ENCODE measurements at places on chromosomes 1 and 21.

GRCh38 chr1:104787866-104788510 lies 1038.3 kb downstream of the AMY1C start:
- DNase-seq = no peak

- no peak for DNase-seq
Observed at GRCh38 chr1:108034396-108034795, 69.4 kb upstream of the VAV3 start.

GRCh38 chr1:84505493-84506001 lies 639 bp upstream of the SPATA1 start:
- peak; percentile 1 for DNase-seq

DNA sequence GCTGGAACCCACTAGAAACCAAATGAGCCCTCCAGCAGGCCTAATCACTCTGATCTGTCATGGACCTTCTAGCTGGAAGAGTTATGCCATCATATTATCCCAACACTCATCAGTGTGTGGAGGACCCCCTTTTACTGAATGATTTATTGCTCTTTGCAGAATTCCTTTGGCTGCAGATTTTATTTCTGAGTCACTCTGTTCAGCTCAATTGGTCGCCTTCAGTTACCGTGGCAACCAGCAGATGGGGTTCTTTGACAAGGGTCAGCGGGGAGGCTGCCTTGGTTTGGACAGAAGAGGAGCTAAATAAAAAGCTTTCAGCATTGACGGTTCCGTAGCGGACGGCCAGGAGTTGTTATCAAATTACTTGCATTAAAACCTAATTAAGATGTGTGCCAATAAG lies 220.1 kb downstream of the SDCCAG8 start:
- DNase-seq = no peak

DNA sequence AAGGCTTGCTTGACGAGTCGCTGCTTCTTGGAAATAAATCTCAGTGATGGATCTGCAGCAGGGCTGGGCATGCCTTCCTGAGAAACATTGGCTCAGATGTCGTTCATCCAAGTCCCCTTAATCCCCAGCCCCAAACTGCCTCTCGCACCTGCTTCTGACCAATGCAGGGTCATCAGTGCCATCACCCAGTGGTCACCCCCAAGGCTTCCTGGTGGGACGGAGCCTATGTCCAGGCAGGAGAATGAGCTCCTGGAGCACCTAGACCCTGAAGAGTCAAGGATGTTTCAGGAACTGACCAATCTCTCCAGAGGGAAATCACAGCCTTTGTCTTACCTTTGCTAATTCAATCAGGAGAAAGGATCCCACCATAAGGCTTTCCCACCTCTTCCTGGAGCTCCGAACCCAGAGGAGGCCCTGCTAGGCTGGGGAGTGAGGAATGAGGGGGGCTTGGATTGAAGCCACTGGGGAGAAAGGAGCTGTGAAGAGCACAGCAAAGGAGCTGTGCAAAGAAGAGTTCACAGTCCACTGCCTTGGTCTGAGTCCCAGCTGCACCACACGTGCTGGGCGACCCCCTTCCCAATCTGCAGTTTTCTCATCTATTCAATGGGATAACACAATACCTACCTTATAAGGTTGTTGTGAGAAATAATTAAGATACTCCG lies 416.1 kb downstream of the NPHP4 start:
- no peak for DNase-seq

- DNase-seq = no peak
Observed at GRCh38 chr1:221548942-221549341, 192.9 kb downstream of the DUSP10 start.

- DNase-seq = no peak
Observed at GRCh38 chr1:13587256-13588030, 3.8 kb downstream of the PDPN start.

GRCh38 chr21:29334717-29335428 lies 36.2 kb downstream of the BACH1 start:
- no peak for DNase-seq

DNA sequence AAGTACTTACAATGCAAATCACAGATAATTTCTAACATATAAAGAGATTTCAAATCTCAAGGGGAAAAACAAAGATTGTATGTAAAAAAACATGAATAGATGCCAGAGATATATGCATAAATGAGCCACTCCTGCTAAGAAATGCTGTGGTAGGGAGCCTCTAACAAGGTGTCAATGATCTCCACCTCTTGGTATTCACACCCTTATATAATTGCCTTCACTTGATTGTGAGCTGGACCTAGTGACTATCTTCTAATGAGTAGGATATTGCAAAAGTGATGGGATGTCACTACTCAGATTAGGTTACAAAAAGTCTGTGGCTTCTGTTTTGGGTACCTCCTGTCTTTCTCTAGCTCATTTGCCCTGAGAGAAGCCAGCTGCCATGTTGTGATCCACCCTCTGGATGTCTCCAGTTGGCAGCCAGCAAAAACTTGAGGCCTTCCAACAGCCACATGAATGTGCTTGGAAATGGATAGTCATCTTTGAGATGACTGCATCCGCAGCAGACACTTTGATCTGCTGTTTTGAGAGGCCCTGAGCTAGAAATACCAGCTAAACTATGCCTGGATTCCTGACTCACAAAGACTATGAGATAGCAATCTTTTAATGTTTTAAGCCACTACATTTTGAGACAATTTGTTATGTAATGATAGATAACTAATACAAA lies 196.1 kb upstream of the FGGY start:
- no peak for DNase-seq

DNA sequence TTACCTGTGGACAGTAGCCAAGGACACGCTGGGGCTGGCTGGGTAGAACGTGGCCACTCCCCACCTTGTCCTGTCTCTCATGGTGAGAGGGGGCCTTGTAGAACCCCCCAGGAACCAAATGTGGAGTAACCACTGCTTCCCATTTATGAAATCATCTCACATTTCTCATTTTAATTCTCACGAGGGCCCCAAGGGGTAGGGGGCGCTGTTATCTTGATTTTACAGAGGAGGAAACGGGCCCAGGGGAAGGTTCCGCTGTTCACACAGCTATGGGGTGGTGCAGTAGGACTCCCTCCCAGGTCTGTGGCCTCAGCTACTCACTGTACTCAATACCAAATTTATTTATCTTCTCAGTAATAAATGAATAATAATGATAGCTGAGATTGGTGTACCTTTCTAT lies 5.5 kb downstream of the SMPDL3B start:
- peak; percentile 54 for DNase-seq

GRCh38 chr1:24481101-24481500 lies 21.5 kb upstream of the RCAN3 start:
- DNase-seq = no peak

DNA sequence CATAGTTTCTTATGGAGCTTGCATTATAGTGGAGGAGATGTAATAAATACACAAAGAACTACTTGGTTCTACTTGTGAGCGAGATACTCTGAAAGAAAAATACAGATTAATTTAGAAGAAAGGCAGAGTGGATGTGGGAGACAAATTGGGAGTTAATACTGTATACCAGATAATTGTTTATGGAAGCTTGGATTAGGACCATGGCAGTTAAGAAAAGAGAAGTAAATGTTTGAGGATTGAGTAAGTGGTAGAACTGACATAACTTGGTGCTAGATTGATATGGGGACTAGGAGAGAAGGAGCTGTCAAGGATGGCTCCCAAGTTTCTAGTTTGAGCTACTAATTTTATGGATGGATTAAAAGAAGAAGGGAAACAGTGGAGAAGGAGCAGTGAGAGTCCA lies 47.3 kb downstream of the INKA2 start:
- no peak for DNase-seq

- DNase-seq = no peak
Observed at GRCh38 chr1:198841477-198841876, 202.6 kb downstream of the PTPRC start.
